ENCODE measurements at places on chromosomes 3 and 15.

- DNase-seq, result no peak
Measured at GRCh38 chr3:102235679-102236078, 199.1 kb upstream of the ZPLD1 start.

DNA sequence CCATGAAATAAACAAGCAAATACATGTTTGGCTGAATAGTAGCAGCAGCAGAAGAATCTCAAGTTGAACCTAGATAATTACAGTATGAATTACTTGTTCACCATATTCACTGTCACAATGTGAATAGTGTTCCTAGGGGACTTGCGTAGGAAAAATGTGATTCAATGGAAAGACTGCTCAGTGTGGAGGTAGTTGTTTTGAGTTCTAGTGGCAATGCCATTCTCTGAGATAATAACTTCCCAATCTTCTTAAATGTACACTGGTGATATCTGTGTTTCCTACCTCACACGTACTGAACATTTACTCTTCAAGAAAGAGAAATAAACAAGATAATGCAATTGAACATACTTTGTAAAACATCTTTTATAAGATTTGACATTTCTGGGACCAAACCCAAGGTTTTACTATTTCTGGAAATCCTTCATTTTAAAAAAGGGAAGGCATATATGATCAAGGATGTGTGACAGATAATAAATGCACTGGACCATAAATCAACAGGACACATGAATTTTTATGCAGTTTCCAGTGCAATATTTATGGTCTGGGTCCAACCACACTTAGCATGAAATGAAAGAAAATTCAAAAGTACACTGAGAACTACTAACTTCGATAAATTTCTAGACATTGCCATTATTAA is 598.3 kb upstream of the ZNF385D start:
- no peak for DNase-seq

DNA sequence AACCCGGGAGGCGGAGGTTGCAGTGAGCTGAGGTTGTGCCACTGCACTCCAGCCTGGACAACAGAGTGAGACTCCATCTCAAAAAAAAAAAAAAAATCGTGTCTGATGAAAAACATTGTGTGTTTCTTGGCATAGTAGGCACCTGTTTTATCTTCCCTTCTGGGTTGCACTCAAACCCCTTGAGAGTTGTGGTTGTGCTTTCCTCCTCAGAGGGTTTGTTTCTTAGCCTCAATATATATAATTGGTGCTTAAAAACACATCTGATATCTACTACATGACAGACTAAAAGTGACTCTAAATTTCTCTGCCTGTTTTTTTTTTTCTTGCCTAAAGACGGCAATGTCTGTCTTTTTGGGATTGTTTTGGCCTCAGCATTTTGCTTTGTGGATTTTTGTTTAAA is 7.6 kb downstream of the NR1D2 start:
- no peak for DNase-seq

DNA sequence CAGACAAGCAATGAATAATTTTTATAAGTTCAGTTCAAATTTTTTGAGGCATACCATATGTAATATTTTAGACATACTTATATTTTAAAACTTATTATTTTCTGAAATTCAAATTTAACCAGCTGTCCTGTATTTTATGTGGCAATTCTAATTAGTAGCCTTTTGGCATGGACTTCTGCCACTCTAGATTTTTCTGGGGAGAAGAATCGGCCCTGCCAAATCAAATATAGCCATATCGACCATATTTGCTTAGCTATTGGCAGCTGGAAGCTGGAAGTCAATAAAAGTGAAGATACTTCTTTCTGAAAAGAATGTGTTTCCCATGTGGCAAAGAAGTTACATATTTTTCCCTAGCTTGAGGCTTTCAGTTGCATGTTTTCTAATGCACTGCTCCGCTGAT is 9.4 kb upstream of the RBMS3 start:
- DNase-seq, result no peak

GRCh38 chr3:12135029-12135657 is 23.6 kb downstream of the TIMP4 start:
- DNase-seq, result peak; percentile 73

Data from Kasumi-1 (cell line).